ENCODE measurements at places on chromosomes 13 and 19. TPM values are rescaled to one million over a fixed set of nuclear protein-coding genes. Genes with fewer than 3 reads are reported as not detected.

DNA sequence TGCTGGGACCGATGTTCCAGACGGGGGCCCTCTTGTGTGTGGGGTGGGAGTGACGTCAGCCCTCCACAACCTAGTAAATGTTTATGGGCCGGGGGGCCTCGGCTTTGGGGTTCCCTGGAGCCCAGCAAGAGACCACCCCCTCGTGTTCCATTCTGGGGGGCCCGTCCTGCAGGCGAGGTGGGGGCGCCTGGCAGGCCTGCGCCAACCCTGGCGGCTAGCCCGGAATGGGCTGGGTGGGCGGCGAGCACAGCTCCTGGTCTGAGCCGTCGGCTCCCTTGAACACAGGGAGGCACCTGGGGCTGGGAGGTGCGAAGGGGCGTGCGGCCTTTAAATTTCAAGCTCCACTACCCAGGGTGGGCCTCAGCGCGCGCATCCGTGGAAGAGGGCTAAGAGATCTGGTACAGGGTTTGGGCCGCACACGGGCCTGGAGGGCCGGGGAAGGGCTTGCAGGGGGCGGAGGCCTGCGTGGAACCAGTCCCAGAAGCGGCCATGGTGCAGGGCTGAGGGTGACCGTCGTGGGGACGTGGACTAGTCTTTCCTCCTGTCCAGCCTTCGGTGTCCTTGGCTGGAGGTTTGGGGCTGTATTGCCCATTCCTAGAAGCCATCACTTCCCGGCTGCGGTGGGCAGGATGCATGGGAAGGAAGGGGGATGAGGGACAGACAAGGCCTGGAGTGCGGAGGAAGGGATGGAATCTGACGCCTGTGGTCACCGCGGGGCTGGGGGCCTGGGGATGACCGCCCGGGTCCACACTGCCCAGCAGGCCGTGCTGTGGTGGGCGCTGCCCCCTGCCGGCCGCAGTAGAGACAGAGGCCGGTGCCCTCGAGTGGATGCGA, 11.4 kb downstream of the NDUFA11 start:
- DNase-seq, result no peak

The ACP7 gene
- total RNA-seq, result 0.80 TPM

DNA sequence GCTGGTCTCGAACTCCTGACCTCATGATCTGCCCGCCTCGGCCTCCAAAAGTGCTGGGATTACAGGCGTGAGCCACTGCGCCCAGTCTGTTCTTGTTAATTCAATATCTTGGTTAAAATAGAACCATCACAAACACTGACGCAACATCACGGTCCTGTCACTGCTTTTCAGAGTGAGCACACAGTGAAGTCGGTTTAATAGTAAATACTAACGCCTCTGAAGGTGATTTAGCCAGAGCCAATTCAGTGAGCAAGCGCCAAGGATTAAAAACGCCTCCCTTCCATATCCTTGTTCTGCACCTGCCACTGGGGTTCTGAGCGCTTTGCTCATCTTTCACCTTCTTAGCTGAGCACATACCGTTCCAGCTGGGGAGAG, 30.3 kb downstream of the LAMP1 start:
- peak; percentile 34 for DNase-seq

The KIR2DL4 gene
- not detected for total RNA-seq

The ITM2B gene
- total RNA-seq, result 401 TPM

DNA sequence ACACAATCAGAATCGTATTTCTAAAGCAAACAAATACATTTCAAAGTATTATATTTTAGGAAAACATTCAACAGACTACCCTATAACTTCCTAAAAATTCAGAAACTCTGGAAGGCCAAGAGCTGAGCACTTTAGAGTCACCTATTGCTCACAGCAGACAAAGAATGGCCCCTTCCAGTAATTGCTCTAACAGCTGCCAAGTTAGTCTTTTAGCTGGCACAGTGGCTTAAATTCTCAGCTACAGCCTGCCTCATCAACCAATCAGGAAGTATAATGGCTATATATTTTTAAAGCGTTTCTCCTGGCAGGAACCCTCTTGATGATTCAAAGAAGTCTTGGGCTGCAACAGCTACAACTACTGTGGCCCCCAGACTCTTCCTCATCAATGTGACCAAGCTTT, 14.9 kb upstream of the SLITRK5 start:
- no peak for DNase-seq

- DNase-seq, result no peak
These were observed 18.5 kb downstream of the UGGT2 start for GRCh38 chr13:96034662-96035061.

DNA sequence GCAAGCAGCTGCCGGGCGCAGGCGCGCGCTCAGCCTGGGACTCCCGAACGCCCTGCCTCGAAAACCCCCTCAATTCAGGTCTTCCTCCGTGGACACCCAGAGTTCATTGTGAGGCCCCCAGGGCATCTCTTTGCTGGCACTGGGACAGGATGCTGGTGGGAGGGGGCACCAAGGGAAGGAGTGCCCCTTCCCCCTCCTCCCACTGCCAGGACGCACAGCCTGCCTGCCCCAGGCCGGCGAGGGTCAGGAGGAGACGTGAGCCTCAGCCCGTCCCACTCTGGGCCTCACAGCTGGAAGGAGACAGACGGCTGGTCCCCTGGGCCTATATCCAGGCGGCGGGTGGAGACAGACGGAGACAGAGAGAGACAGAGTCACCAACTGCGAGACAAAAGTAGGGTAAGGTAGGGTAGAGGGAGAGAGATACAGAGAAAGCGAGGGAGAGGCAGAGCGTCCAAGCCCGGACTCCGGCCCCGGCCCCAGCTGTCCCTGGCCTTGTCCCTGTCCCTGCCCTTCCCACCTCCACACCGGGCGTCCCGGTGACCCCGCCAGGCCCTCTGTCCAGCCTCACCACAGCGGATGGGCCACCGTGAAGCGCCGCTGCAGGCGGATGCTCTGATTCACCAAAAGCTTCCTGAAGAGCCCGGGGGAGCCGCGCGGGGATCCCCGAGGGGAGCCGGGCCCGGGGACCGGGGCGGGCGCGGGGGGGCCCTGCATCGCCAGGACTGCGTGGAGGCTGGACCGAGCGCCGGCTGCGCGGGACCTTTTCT, at the start of gene PDE4C:
Gene PDE4C, minus strand, starts transcription at position 737 of the 767 bp plus-strand sequence. Its CDS starts 23 bp downstream, at position 714.
- DNase-seq, result no peak

DNA sequence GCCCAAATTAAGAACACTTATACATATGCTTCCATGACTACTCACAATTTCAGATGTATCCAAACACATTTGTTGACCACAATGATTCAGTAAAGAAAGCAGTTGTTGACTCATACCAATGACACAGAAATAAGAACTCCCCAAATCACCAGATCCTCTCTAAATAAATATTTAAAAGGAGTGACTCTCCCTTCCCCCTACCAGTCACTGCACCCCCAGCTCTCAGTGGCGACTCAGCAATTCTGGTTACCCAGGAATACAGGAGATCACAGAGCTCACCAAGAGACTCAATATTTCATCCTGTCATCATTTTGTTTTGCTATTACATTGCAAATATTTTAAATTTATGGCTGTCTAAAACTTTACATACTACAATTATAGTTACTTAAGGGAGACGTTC, 131.5 kb downstream of the RGCC start:
- DNase-seq, result no peak

The TMEM221 gene
- 1.4 TPM for total RNA-seq

- no peak for DNase-seq
These were observed 138.9 kb downstream of the ATP11A start for GRCh38 chr13:112828756-112829155.

DNA sequence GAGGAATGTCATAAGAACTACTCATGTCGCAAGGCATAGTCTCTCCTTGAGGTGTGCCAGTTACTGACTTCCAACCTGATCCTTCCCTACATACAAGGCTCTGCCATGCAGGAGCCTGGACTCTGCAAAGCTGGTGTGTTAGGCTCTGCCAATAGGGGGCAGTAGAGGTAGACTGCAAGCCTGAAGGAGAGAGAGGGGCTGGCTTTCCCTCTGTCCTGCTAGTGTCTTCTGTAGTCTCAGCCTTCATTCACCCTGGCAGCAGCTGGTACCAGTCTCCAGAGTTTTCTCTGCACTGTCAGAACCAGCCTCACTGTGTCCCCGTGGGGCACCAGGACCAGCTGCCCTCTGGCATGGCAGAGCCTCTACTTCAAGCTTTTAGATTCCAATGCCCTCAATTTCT, 14.5 kb downstream of the SHISA2 start:
- DNase-seq, result no peak

The ZNF333 gene
- 26.6 TPM for total RNA-seq

The GARIN5A gene
- 16.8 TPM for total RNA-seq

The ATP4B gene
- total RNA-seq, result 0.34 TPM

- no peak for DNase-seq
These were observed 7.0 kb upstream of the LILRA4 start for GRCh38 chr19:54345938-54346386.

The RGS9BP gene
- 0.82 TPM for total RNA-seq

The SCAMP4 gene
- 161 TPM for total RNA-seq

DNA sequence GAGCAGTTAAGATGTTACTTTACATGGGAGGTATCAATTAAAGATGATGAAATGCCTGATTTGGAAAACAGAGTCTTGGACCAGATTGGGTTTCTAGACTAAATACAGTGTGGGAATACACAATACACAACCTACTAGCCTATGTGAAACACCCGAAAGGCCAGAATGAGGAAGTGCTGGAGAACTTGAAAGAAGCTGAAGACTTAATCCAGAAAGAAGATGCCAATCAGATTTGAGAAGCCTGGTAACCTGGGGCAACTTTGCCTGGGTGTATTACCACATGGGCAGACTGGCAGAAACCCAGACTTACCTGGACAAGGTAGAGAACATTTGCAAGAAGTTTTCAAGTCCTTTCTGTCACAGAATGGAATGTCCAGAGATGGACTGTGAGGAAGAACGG, 43.2 kb downstream of the N4BP2L1 start:
- peak; percentile 15 for DNase-seq

The ZNF491 gene
- total RNA-seq, result 1.6 TPM

The PCDH8 gene
- total RNA-seq, result 6.0 TPM

- no peak for DNase-seq
These were observed 3.9 kb upstream of the ZNF135 start for GRCh38 chr19:58054901-58055874.

DNA sequence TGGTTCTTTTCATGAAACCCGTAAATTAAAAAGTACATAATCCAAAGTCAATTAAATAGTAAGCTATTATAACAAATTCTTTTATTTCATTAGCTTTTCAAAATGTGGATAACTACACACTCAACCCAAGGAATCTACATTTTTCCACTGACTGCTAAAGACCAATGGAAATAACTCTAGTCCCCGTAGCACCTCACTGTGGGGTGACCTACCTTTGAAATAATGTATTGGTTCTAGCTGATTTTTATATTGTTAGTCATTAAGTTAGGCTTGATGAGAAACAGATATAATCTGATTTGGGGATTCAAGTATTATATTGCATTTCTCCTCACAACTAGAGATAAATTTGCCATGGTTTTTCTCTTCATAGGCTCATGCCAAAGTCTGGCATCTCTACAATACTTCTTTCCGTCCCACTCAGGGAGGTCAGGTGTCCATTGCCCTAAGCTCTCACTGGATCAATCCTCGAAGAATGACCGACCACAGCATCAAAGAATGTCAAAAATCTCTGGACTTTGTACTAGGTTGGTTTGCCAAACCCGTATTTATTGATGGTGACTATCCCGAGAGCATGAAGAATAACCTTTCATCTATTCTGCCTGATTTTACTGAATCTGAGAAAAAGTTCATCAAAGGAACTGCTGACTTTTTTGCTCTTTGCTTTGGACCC, 37.3 kb downstream of the KL start:
- no peak for DNase-seq

DNA sequence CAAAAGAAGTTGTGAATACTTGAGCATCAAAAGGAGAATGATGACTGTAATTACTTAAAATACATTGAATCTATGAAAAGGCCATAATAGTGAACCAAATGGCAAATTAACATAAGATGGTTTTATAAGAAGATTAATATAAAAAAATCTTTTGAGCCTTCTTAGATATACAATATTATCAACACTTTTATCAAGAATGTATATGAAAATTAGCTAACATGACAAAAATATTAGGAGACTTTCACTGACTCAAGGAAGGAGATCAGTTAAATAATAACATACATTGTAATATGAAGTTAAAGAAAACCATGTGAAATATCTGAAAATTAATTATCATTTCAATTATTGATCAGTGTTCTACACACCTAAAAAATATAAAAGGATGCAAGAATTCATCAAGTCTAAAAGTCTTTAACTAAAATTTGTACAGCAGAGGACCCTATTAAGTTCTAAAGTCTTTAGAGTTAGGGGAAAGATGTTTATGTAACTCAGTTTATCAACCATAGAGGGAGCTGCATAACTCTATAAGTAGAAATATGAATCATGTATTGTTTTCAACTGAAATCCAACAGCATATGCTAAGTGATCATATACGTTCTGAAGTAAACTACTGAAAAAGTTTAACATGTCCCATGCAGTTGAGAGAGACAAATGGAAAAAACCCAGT, 756.1 kb upstream of the MIR17HG start:
- no peak for DNase-seq

The CEACAM3 gene
- not detected for total RNA-seq

The SLITRK1 gene
- total RNA-seq, result not detected

DNA sequence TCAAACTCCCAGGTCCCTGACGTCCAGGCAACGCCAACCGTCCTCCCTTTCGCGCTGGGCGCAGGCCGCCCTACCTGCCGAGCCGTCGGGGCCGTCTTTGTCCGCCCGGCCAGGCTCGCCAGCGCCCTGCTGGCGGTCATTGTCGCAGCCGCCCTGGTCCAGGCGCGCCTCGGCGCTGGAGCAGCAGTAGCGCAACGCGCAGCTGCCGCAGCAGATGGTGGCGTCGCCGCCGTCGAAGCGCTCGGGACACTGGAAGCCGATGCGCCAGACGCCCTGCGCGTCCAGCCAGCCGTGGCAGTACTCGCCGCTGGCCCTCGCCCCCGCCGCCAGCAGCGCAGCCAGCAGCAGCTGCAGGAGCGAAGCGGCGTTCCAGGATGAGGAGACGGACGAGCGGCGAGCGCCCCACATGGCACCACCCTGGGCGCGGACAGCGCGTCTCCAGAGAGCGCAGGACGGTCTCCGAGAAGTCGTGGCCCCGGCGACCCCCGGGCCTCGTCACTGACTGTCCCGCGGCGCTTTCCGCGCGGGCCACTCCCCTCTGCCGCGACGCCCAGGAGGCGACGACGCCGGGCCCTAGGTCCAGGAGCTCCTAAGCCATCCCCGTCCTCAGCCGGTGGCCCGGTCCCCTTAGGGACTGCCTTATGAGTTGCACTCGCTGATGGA, 1.1 kb downstream of the SHISA2 start:
- no peak for DNase-seq

The GAMT gene
- 183 TPM for total RNA-seq

- peak; percentile 50 for DNase-seq
These were observed 48.7 kb downstream of the RFX2 start for GRCh38 chr19:6061376-6062130.

The ZNF729 gene
- not detected for total RNA-seq

DNA sequence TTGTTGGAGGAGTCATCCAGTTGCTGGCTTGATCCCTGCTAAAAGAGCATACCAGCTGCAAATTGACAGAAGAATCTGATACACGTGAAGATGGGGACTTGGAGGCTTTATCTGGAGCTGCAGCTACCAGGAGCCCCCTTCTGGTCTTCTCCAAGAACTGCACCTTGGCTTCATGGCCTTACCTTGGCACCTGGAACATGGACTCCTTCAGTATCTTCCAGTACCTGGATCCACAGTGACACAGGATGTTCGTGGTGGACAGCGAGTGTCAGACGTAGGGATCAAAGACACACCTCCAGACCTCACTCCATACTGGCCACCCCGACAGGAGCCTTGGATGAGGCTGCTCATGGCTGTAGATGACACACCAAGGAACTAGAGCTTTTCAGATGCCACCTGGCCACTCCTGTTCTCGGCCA, 9.9 kb upstream of the ACSBG2 start:
- peak; percentile 41 for DNase-seq

The CLDND2 gene
- total RNA-seq, result not detected

GRCh38 chr13:48644141-48644540, 9.6 kb upstream of the CYSLTR2 start:
- no peak for DNase-seq

The ZNF439 gene
- 8.5 TPM for total RNA-seq

- DNase-seq, result no peak
These were observed 553 bp upstream of the ICAM3 start for GRCh38 chr19:10339977-10340376.
